Kidney glomerular epithelial cell (primary cell): ENCODE measurements at places on chromosomes 1 and 21.

DNA sequence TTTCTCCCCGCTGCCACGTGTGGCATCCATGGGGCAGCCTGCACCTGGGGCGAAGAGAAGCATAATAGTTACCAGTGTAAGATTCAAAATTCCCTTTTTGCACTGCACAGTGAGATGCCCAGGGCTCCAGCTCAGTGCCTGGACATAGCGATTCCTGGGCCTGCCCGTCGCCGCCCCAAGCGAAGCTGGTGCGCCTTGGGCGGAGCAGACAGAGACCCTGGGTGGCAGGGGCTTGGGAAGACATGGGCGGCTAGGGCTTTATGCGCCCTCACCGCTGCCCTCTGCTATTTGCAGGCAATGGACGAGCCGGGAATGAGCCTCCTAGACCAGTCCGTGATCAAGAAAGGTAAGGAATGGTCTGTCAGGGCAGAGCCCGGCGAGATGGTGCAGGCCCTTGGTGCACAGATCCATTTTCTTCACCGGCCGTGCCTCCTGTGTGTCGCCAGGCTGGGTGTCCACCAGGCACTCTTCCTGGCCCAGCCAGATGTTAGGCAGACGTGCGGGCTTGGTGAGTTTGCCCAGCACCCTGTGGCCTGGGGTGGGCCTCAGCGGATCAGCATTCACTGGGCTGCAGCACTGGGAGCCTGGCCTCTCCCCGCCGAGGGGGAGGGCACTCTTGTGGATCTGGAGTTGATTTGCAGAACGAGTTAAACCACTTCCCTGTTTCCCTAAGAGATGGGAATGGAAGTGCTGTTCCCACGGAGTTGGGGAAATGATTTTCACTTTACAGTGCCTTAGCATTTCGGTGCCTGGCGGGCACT, 1.7 kb downstream of the TFAP2E start:
- no peak for DNase-seq

DNA sequence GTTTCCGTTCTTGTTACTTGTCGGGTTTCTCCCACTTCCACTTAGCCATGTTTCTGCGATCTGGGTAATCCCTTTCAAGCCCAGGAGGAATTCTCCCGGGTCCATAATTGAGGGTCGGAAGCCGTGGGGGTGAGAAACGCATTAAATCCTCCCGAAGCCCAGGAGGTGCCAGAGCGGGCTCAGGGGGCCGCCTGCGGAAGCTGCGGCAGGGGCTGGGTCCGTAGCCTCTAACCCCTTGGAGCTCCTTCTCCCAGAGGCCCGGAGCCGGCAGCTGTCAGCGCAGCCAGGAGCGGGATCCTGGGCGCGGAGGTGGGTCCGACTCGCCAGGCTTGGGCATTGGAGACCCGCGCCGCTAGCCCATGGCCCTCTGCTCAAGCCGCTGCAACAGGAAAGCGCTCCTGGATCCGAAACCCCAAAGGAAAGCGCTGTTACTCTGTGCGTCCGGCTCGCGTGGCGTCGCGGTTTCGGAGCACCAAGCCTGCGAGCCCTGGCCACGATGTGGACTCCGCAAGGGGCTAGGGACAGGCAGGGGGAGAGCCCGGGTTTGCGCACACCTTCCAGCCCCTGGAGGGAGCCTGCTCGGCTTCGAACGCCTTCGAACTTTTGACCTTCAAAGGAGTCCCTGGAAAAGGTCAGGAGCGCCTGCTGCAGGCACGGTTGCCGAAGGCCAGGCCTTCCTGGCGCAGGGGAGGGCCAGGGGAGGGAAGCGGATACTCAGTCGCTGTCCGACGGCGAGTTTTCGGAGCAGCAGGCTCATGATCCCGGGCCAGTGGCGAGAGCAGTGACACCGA, 1.7 kb upstream of the SIM2 start:
- no peak for DNase-seq

DNA sequence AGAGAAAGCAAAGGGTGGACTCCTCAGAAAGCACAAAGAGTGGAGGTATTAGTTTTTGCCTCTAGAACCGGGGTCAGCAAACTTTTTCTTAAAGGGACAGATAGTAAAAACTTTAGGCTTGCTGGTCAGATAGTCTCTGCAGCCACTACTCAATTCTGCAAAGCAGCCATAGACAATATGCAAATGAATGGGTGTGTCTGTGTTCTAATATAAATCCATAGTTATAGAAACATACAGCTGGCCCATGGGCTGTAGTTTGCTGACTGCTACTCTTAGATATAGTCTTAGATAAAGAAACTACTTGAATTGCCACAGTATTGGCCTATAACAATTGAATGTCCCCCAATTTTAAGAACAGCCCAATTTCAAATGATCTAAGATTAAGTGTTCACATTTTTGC, 101.6 kb upstream of the CACHD1 start:
- no peak for DNase-seq

DNA sequence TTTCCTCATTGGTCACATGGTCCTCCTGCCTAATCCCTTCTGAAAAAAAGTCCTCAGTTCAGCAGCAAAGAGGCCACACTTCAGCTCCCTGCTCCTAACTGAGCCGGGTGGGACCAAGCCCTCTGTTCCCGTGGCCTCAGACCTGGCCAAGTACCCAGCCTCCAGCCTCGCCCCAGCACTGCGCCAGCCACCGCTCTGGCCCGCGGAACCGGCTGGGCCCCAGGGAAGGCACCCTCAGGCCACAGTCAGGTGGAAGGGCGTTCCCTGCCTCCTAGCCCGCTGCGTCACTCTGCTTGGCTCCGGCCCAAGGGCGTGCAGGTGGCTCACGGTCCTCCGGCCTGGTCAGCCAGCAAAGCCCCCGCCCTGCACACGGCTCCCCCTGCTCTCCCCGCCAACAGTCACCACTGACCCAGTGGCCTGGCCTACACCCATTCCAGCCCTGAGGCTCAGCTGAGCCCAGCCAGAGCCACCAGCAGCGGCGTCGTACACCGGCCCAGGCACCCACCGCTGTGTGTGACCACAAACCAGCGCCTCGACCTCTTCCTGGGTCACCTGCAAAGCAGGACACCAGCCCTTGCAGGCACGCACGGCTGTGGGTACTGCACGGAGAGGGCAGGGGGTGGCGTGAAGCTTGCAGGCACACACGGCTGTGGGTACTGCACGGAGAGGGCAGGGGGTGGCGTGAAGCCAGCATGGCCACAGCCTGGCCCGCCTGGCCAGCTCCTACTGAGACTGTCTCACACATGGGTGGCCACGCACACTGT, 19.4 kb downstream of the NADK start:
- DNase-seq = no peak

DNA sequence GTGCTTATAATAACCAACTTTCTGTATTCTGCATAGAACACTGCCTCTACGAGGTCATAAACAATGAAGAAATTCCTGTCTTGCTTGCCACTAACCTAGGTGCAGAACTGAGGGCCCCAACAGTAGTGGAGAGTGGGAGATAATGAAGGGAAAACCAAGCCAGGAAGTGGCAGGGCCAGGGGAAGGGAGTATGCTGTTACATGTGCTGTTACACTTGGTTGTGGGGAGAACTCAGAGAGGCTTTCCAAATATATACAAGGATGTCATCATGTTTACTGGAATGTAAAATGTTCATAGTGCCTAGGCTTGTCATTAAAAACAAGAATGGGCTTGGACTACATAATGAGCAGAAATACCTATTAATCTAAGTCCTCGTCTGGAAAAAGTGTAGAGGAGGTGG, 31.1 kb downstream of the NHLH2 start:
- no peak for DNase-seq

- DNase-seq = no peak
Measured at GRCh38 chr1:178038372-178038771, 55.5 kb upstream of the RASAL2 start.

GRCh38 chr1:92485381-92486250, 1.1 kb downstream of the GFI1 start:
- no peak for DNase-seq
